D721Med (cell line): ENCODE measurements at places on chromosomes 4 and X.

GRCh38 chr4:2593003-2593402 lies 56.6 kb downstream of the FAM193A start:
- no peak for DNase-seq

GRCh38 chr4:118268780-118269179 lies 84.0 kb downstream of the PRSS12 start:
- no peak for DNase-seq

GRCh38 chr4:108729731-108730130 lies 33.1 kb downstream of the ETNPPL start:
- no peak for DNase-seq

DNA sequence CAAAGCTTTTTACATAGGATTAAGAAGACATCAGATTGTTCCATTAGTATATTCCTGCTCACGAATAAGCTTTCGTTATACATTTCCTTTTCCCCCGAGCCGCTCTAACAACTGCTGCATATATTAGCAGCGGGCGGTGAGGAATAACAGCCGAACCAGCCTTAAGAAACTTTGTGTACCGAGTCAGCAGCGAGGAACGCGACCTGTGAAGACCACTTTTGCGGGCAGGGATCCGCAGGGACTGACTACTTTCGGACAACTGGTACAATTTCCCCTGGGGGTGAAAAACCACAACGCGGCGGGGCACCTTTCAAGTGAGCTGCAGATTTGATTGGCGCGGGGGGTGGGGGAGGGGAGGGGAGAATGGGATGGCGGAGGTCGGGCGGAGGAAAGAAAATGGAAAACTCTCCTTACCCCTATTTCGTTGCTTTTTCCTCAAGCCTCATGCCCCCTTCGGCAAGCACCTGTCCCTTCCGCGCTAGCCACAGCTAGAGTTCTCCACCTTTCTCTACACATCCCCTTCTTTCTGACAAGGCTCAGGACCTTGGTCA lies 5.9 kb upstream of the PITX2 start:
- DNase-seq, result no peak

DNA sequence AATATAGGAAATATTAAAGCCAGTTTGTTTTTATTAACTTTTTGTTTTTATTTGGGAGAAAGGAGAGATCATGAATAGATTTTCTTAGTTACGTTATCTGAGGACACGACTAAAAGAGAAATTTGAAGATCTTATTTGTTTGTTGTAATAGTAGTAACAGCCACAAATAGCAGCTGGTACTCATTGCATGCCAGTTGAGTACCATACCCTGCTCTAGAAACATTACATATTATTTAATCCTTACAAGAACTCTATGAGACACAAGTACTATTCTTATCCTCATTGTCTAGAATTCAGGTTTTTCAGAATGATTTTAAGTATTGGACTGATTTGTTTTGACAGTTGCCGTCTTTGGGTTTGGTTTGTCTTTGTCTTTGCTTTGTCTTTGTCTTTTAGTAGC lies 31.8 kb downstream of the USP53 start:
- no peak for DNase-seq

DNA sequence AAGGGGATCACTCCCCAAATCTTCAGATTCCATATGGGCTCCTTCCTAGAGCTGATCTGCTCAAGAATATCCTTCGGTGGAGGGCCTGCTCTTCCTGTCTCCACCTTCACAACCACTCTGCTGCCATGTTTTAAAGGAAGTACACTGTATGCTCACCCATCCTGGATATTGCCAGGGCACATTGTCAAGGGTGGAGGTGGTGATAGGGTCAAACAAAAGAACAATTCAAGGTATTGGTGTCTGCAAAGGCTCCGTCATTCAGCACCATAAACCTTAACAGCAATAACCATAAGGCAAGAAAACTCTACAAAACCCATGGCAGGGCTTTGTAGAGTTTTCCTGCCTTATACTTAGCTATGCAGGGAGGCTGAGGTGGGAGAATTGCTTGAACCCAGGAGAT lies 18.9 kb downstream of the NAAA start:
- DNase-seq, result no peak

DNA sequence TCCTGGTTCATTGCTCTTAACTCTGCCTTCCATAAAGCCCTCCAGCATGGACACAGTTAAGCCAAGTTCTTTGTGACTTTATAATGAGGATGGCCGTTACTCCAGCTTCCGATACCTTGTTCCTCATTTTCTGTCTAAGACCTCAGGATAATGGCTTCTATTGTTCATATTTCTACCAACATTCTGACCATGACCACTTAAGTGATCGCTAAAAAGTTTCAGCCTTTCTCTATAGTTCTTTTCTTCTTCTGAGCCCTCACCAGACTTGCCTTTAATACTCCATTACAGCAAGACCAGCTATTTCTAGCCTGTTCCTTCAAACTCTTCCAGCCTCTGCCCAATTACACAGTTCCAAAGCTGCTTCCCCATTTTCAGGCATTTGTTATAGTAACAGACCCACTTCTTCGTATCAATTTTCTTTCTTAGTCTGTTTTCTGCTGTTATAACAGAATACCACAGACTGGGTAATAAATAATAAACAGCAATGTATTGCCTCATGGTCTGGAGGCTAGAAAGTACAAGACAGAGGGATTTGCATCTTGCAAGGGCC lies 12.3 kb downstream of the RNF175 start:
- no peak for DNase-seq

- DNase-seq, result no peak
These were observed 6.8 kb upstream of the RRAGB start for GRCh38 chrX:55710701-55711100.

DNA sequence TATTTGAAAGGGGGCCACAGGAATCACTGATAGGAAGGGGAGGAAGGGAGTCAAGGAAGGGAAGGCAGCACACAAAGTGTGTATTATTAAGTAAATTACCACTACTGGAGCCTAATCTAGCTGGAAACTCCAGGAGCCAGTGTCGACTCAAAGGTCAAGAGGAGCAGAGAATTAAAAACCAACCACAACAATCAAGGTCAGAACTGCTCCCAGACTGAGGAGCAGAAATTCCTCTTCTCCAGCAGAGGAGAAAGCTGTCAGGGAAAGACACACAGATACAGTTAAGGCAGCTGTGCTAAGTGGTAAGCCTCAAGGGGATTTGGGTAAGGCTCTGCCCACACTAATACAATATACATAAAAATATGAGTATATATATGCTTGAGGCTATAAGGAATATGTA lies 87.5 kb upstream of the PTPN13 start:
- DNase-seq, result no peak

DNA sequence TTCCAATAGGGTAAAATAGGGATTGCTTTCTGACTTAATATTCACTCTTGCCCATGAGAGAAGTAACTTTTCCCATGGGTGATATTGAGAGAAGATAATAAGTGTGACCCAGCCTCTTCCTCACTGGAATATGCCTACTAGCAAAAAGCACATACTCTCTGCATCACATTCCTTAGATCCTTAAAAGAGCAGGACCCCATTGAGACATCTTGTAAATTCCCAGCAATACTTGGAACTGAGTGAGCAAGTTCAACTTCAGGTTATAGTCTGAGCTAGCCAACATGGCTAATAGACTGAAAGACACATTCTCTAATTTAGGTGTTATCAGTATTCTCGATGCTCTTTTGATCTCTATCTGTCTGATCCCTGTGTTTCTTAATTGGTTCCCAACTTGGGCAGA lies 1372.3 kb downstream of the STIM2 start:
- DNase-seq, result no peak

DNA sequence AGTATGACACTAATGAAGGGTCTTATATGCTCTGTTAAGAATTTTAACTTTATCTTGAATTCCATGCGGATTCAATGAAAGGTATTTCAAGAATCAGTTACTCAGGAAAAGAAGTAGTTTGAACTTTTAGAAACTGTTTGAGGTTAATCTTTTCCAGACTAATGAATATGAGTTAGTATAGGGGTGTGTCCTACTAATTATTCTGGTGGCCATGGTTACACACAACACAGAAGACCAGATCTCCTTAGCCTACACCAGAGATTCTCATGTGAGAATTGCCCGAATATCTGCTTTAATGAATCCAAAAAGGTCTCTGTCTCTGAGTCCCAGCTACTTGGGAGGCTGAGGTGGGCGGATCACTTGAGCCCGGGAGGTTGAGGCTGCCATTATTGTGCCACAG lies 100.4 kb downstream of the MMRN1 start:
- no peak for DNase-seq

GRCh38 chr4:55284331-55284730 lies 61.7 kb upstream of the SRD5A3 start:
- no peak for DNase-seq

GRCh38 chrX:96615448-96615847 lies 69.2 kb upstream of the DIAPH2 start:
- DNase-seq, result no peak

GRCh38 chrX:105662248-105662647 lies 160.1 kb upstream of the NRK start:
- no peak for DNase-seq

DNA sequence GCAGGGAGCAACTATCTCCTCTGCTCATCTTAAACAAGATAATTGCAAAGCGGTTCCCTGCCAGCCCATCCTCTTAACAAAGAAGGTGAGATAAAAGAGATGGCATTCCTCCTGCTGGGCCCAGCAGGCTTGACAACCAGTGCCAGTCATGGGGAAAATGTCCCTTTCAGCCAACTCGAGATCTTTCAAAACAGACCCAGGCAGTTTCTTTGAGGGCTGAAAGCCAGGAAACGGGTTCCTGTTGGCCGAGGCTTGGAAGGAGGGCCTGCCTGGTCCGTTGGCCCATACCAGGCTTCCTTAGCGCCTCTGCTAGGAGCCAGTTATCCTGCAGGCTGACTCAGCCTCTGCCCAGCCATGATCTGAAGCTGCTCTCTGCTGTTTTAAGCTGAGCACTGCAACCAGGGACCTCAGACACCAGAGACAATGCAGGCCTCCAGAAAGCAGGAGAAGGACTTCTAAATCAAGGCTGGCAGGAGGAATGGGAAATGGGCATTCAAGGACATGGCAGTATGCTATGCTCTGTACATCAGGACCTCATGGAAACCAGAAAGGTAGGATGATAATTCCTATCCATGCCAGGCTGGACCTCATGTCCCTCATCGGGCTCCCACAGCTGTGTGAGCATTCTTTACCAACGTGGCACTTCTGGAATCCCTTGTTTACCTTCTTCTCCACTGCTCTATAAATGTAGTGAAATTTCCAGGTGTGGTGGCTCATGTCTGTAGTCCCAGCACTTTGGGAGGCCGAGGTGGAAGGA lies 42.4 kb upstream of the SLC2A9 start:
- DNase-seq, result no peak

DNA sequence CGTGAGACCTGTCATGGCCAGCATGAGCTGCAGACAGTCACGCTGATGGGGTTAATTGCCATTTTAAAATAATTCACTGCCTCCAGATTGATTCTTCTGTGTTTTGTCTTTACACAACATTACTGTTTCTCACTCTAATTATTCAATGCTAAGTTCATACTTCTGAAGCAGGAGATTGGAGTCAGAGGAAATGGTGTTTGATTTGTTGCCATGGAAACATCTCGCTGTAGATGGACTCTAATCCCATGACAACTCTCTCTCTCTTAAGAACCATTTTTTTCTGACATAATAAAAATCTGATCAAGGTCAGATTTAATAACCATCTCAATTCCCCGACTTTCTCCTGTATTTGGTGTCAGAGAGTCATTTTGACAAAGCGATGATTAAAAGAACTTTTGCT lies 209.0 kb downstream of the IDS start:
- no peak for DNase-seq

GRCh38 chrX:41722816-41723618 lies 964 bp upstream of the GPR82 start:
- DNase-seq, result no peak

DNA sequence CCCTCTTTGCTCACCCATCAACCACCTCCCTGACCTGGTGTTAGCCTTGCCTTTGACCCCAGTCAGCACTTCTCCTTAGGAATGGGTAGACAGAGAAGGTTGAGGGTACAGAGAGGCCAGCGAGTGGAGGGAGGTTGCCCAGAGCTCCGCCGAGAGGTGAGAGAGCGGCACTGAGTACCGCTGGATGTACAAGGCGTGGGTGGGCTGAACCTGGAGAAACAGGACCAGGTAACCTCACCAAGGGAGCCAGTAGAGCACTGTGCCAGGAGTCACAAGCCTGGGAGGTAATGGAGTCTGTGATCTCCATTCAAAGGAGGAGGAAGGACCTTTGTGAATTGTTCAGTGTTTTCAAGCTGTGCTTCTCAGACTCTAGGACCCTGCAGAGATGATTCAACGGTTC lies 256.2 kb downstream of the EVC2 start:
- DNase-seq, result no peak

- DNase-seq, result no peak
These were observed 114.4 kb downstream of the ANTXR2 start for GRCh38 chr4:79958466-79959264.

GRCh38 chr4:10608501-10609219 lies 75.9 kb downstream of the CLNK start:
- no peak for DNase-seq

GRCh38 chr4:147761218-147761883 lies 29.5 kb downstream of the ARHGAP10 start:
- no peak for DNase-seq

DNA sequence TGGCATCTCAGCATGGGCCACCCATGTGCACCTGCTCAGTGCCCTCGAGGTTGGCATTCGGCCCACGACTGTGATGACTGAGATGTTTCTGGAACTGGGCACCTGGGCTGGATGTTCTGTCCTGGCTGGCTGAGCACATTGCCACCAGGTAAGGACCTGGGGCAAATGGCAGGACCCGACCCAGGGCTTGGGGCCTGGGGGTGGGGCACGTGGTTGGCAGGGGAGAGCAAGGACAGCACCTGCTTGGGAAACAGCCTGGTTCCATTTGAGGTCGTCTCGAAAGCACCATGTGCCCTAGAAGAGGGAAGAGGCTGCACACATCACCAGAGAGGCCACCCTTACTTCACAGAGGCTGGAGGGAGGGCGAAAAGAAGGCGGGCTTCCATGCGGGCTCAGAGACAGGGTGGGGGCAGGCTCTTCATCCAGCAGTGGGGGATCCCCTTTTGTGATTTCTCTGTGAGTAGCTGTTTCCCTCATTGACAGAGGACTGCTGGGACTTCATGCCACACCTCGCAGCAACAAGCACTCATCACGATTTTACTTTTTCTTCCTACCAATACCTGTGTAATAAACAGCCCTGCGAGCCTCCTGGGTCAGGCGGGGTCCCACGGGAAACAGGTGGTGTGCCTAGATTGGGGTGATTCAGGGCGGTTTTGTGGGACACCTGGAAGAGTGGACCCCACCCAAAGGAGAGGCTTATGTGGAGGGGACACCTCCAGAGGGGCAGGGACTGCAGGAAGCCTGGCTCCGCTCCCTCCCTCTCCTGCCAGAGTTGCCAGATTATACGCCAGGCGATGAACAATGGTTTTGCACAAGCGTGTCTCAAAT lies 12.0 kb downstream of the TMEM187 start:
- DNase-seq, result no peak

GRCh38 chr4:68906780-68907137 lies 44.8 kb downstream of the UGT2A3 start:
- no peak for DNase-seq

GRCh38 chr4:173821876-173822275 lies 291.8 kb upstream of the HAND2 start:
- no peak for DNase-seq

- DNase-seq, result no peak
These were observed 70.7 kb upstream of the HCCS start for GRCh38 chrX:11040405-11040804.

GRCh38 chr4:105509291-105509690 lies 35.4 kb upstream of the PPA2 start:
- no peak for DNase-seq
